ENCODE measurements at places on chromosomes 11 and 22.

DNA sequence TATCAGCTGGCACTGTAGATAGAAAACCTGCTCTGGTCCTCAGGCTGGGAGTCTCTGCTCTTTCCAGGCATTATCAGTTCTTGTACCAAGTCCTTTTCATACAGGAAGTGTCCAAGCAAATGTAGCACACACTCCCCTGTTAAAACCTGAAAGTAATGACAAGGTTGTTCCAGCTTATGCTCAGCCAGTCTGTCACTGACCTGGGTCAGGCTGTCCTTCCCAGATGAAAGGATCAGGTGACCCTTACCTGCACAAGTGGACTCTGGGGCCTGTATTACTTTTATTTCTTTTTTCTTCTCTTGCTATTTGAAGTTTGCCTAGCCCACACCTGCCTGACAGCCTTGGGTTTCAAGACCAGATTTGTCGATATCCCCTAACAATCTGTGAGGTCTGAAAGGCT, 156.3 kb upstream of the SESN3 start:
- DNase-seq, result no peak

GRCh38 chr11:117888139-117888566, 11.7 kb upstream of the FXYD6 start:
- no peak for DNase-seq

DNA sequence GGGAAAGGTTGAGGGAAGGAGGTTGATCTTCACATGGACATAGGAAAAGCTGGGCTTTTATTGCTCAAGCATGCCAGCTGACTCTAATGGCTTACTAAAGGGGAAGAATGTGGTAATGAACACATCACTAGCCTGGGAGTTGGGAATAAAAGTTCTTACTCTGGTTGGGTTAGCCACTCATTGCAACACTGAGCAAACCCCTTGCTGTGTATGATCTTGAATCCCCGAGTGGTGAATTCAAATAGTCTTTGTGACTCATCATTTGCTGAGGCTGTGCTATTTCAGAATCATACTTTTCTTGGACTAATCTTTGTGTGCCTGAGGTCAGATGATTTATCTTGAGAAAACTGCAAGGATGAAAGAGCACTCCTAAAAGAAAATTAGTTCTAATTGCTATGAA, 304.1 kb upstream of the ANO5 start:
- no peak for DNase-seq

DNA sequence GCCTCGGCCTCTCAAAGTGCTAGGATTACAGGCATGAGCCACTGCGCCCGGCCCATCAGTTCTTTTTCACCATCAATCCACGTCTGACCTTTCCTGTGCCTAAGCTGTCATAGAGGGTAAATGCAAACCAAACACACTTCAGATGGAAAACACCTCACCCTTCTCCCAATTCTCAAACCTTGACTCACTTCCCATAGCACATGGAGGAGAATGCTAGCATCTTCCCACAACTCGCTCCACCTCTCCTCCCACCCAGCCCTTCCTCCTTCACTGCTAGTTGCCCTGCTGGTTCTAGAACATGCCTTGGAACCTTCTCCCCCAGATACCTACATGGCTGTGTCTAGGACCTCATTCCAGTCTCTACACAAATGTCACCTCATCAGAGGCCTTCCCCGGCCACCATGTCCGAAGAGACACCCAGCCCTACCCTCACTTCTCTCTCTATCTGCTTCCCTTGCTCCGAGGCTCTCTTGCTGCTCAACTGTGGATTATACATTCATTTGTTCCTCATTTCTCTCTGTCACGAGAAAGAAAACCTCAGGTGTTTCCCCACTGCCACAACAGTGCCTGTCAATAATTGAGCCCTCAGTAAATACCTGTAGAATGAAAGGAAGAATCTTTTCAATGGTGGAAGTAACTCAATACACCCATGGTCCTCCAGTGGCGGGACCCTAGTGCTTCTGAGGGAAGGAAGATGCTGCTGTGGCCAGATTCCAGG, 21.3 kb upstream of the NCF4 start:
- no peak for DNase-seq

GRCh38 chr11:133720951-133721350, 124.4 kb downstream of the SPATA19 start:
- no peak for DNase-seq

- DNase-seq, result no peak
Observed at GRCh38 chr11:75924966-75925784, 110.2 kb downstream of the UVRAG start.

- DNase-seq, result no peak
Observed at GRCh38 chr22:39457198-39457555, 365 bp downstream of the MGAT3 start.
